ENCODE measurements at places on chromosomes 11 and 22.

DNA sequence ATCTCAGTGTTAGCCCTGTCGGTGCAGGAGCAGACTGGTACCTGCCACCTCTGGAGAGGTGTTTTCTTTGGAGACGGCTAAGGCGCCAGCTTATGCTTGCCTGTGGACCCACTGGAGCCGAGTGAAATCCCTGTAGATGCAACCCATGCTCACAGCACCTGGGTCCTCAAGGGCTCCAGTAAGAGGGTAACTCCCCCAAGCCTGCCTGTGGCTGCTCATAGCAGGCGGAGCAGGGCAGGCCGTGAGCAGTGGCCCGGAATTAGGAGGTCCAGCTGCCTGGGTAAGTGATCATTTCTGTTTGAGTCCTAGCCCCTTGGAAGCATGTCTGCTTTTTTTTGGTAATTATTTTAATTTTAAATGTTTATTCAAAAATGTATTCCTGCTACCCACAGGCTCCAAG is 43.8 kb downstream of the NAT10 start:
- no peak for DNase-seq

DNA sequence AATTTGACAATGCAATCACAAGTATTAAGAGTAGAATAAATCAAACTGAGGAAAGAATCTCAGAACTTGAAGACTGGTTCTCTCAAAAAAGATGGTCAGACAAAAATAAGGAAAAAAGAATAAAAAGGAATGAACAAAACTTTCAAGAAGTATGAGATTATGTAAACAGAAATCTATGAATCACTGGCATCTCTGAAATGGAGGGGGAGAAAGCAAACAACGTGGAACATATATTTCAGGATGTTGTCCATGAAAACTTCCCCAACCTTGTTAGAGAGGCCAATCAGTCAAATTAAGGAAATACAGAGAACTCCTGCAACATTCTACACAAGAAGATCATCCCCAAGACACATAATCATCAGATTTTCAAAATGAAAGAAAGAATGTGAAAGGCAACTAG is 235.7 kb downstream of the SBF2 start:
- no peak for DNase-seq

DNA sequence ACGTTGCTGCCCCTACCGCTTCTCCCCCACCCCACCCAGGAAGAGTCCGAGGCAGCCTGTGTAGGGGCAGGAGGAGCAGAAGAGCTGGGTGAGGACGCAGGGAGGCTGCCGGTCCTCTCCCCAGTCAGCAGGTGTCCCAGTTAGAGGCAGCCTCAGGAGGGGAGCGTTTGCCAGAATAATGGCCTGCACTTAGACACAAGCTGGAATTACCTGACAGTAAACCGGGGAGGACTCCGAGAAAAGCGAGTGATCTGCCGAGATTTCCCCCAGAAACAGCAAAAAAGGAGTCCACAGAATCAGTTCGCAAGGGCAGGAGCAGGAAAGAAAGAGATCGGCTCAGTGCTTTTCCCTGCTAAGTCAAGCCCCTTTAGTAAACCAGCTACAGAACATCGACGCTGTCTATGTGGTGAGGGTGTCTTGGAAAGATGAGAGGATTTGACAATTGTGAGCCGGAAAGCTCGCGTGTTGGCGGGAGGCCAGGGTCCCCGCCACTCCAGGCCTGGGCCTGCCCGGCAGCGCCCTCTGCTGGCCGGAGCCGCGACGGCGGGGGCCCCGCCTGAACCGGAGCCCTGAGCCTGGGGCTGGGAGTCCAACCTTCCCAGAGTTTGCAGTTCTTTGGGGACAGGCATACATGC is 17.7 kb upstream of the THRSP start:
- peak; percentile 42 for DNase-seq

- DNase-seq = no peak
Measured at GRCh38 chr11:8806974-8807373, 104.0 kb upstream of the AKIP1 start.

DNA sequence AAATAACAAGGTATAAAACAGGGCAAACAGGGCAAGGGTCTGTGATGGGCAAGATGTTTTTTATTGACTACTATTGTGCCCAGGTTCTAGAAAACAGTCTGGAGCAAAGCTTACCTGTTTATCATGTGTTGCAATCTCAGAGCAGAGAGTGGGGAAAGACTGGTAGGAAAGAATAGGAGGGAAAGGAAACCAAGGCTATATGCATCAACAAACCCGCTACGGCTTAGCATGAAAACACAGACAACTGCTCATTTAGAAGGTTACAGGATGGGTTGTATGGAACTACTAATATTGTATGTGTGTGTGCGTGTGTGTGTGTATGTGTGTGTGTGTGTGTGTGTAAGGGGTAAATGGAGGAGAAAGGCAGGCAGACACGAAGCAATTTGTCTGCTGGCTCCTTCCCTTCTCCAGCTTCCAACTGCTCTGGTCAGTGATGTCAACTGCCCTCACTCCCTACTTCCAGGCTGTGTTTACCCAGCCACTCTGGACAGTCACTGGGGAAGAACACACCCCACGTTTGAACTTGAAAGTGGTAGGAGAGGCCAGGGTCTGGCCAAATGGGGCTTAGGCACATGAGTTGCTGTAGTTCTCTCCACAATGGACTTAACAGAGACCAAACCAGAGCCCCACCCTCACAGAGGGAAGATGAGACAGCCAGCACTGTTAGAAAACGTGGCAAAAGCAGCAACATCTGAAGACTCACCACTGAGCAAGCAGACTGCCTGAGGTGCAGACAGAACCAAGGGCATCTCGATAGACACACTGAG is 47.0 kb downstream of the GAB2 start:
- DNase-seq = no peak

- no peak for DNase-seq
Measured at GRCh38 chr22:30694171-30694639, 469 bp upstream of the OSBP2 start.

DNA sequence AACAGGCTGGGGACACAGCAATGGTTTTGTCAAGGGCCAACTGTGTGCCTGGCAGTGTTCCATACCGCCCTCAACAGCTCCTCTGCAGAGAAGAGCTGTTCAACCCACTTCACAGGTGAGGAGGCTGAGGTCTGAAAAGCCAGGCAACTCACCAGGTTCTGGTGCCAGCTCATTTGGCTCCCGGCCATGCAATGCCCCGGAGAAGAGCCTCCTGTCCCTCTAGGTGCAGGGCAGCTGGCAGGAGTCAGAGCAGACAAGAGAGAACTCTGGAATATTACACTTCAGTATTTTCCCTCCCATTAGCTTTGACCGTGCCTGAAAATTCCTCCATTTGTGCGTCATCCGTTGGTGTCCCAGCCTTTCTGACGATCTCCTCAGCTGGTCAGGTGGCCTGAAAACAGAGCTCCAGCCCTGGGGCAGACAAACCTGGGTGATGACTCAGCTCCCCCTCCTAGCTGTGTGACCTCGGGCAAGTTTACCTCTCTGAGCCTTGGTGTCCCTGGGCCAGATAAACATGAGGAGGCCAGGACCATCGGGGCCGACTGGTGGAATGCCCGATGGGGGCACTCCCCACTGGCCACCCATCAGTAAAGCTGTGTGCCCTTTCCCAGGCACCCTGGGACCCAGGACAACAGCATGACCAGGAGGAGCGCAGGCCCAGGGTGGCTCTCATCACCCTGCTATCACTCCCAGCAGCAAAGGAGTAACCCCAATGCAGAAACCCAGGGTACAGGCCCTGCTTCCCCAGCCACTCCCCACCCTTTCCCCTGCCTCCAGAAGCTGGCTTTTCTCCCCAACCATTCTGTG is 9.6 kb upstream of the C1QTNF6 start:
- no peak for DNase-seq

- no peak for DNase-seq
Measured at GRCh38 chr22:29306835-29307595, 565 bp downstream of the GAS2L1 start.

GRCh38 chr22:48429446-48430020 is 1398.1 kb downstream of the BRD1 start:
- DNase-seq = no peak

DNA sequence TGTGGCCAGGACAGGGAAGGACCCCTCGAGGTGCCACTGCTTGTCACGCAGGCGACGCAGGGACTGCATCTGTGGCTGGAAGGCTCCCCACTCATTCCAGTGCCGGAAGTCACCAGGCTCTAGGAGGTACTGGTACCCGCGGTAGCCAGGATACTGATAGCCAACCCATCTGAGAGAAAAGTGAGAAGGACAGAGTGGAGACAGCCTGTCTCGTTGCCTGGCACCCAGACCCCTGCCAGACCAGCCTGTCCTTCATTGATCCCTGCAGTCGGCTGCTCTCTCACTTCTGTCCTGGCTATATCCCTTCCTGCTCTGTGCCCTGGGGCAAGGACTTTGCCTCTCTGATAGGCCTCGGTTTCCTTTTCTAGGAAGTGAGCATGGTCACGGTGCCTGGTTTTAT is 9.6 kb upstream of the TPST2 start:
- DNase-seq = no peak

DNA sequence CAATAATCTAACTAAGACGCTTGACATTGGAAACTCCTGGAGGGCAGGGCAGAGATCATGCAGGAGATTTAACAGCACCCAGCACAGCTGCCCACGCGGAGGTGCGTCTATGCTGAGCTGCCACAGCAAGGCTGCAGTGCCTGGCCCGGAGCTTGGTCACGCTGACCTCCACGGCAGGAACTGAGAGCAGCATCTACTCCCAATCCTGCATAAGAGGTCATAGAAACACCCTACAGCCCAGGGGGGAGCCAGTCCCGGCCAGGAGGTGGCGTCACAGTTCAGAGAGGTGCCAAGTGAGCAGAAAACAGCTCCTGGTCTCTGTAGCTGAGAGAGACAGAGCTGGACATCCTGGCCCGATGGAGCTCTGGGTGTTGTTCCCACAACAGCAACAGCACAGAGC is 121.1 kb upstream of the TMEM45B start:
- no peak for DNase-seq

GRCh38 chr11:6319704-6320410 is 444 bp downstream of the CAVIN3 start:
- no peak for DNase-seq

DNA sequence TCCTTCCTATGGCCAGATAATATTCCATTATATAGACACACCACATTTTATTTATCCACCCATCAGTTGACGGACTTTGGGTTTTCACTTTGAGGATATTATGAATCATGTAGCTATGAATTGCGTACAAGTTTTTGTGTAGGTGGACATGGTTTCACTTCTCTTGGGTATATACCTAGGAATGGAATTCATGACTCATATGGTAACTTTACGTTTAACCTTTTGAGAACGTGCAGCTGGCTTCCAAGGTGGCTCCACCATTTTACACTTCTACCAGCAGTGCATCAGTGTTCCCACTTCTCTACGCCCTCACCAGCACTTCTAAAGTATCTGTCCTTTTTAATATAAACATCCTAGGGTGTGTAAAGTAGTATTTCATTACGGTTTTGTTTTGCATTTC is 112.0 kb downstream of the PLEKHA7 start:
- no peak for DNase-seq

- no peak for DNase-seq
Measured at GRCh38 chr11:86069408-86070101, 671 bp upstream of the PICALM start.
